ENCODE measurements at places on chromosomes 11 and 22. TPM values are rescaled to one million over a fixed set of nuclear protein-coding genes. Genes with fewer than 3 reads are reported as not detected.
A peak's percentile ranks its signal among the peaks of the same experiment; 100 is the strongest.

The CNIH2 gene
- total RNA-seq: 12.3 TPM

The FAM111B gene
- 0.42 TPM for total RNA-seq

The FTH1 gene
- total RNA-seq: 709 TPM

The ZC3H12C gene
- 0.35 TPM for total RNA-seq

The NXF1 gene
- total RNA-seq: 175 TPM

- H3K27me3 ChIP-seq: no peaks in the 10 kb centered on the region
- H3K4me3 ChIP-seq: no peak overlapping the region
- no peak for DNase-seq
- H3K27ac ChIP-seq: no peak overlapping the region
- H3K36me3 ChIP-seq: no peaks in the 10 kb centered on the region
Observed at GRCh38 chr11:2263071-2263565, 7.3 kb downstream of the ASCL2 start.

- H3K4me1 ChIP-seq: peaks cover 17% of the 10 kb centered on the region
- DNase-seq: no peak
Observed at GRCh38 chr11:86800960-86801272, 574 bp downstream of the PRSS23 start.

DNA sequence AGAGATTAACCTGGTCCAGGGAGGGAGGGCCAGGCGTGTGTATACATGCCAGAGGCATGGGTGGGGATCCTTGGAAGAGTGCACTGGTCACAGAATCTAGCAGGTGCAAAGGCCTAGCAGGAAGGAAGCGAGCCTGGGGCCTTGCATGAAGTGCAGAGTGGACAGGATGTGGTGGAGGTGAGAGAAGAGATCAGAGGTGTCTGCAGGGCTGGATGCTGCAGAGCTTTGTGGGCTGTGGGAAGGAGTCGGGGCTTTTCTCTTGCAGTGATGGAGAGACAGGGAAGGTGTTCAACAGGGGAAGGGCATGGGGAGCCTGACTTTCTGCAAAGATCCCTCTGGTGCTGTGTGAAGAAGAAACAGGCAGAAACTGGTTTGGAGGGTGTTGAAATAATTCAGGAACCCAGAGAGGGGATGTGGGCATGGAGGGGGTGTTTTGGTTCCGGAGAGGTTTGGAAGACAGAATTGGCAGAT, 2.5 kb upstream of the TPST2 start:
- H3K27ac ChIP-seq: peak overlapping the region; percentile 41
- no peaks in the 10 kb centered on the region for H3K27me3 ChIP-seq
- DNase-seq: peak; percentile 43
- H3K4me1 ChIP-seq: peaks cover 49% of the 10 kb centered on the region
- no peak overlapping the region for H3K4me3 ChIP-seq

DNA sequence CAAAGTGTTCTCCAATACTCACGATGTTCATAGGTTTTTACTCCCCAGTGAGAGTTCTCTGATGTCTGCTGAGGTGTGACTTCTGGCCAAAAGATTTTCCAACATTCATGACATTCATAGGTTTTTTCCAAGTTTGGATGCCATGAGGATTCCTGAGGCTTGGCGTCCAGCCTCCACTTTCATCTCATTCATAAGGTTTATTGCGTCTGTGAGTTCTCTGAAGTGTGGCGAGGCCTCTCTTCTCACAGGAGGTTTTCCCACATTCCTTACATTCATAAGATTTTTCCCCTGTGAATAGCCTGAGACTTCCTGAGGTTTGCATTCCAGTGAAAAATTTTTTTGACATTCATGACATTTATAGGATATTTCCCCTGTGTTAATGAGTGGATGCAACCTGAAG, 1014.1 kb downstream of the LRRC4C start:
- H3K27me3 ChIP-seq: no peaks in the 10 kb centered on the region
- no peaks in the 10 kb centered on the region for H3K36me3 ChIP-seq
- H3K4me3 ChIP-seq: no peak overlapping the region
- no peak for DNase-seq
- H3K27ac ChIP-seq: no peak overlapping the region

GRCh38 chr22:31148953-31149627, 8.8 kb upstream of the PLA2G3 start:
- no peak overlapping the region for H3K27ac ChIP-seq
- no peak for DNase-seq
- H3K27me3 ChIP-seq: no peaks in the 10 kb centered on the region
- no peak overlapping the region for H3K4me3 ChIP-seq

DNA sequence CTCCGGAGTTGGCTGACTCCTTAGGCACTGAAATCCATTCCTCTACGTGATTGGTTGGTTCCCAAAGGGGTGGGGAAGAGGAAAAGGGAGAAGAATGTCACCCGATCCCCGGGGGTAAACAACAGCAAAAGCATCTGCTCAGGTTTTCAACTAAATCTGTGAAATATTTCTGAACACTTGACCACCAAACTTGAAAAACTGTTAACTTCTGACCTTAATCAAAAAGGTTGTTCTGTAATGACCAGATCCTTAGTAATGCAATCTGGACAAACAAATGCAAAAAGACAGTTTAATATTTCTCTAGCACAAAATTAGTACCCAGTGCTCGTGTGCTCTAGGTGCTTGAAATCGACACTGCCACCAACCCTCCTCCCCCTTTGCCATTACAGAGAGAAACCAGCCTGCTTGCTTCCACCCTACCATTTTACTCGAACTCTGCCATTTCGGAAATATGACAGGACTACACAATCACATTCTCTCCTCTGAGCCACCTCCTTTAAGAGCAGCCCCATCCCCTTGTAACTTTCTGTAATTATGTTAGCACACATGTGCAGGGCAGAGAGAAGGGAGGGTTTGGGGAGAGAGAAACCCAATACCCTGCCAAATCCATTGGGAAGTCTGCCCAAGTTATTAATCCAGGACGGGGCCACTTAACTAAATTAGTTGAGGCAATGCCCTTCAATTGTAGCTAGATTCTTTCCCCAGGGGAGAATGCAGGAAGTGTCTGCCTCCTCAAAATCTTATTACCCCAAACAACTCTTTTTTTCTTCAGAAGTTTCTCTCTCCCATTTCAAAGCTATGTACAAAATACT, 113.8 kb downstream of the RBFOX2 start:
- peak overlapping the region; percentile 21 for H3K27ac ChIP-seq
- H3K27me3 ChIP-seq: no peaks in the 10 kb centered on the region
- no peaks in the 10 kb centered on the region for H3K4me1 ChIP-seq
- peak; percentile 29 for DNase-seq

GRCh38 chr22:24503137-24503842, 8.2 kb downstream of the UPB1 start:
- H3K4me1 ChIP-seq: no peaks in the 10 kb centered on the region
- H3K36me3 ChIP-seq: no peaks in the 10 kb centered on the region
- no peaks in the 10 kb centered on the region for H3K27me3 ChIP-seq
- DNase-seq: peak; percentile 27
- H3K27ac ChIP-seq: no peak overlapping the region
- H3K4me3 ChIP-seq: no peak overlapping the region

- no peaks in the 10 kb centered on the region for H3K27me3 ChIP-seq
- peak overlapping the region; percentile 47 for H3K27ac ChIP-seq
- peak; percentile 82 for DNase-seq
- H3K4me3 ChIP-seq: peak overlapping the region; percentile 46
Observed at GRCh38 chr11:124920870-124921609, 2.0 kb downstream of the HEPN1 start.

GRCh38 chr11:2558397-2558796, 113.6 kb downstream of the KCNQ1 start:
- no peak overlapping the region for H3K27ac ChIP-seq
- H3K36me3 ChIP-seq: no peaks in the 10 kb centered on the region
- DNase-seq: no peak
- no peaks in the 10 kb centered on the region for H3K27me3 ChIP-seq
